Large intestine (tissue), 12 donors: ENCODE measurements at places on chromosomes 5 and 9.

DNA sequence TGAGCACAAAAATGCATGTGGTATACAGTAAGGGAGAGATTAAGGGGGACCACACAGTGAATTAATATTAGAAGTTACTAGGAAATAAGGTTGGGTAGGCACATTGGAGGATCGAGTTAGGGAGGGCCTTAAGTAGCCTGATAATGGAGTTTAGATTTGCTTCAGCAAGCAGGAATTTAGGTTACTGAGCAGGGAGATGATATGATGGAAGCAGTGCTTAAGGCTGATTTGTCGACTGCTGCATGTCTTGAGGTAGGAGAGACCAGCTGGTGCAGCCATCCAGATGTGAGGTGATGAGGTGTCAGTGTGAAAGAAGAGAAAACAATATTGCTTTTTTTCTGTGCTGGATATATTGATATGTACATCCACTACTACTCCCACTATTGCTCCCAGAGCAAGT, 55.2 kb upstream of the ACTBL2 start:
- no peak for DNase-seq

DNA sequence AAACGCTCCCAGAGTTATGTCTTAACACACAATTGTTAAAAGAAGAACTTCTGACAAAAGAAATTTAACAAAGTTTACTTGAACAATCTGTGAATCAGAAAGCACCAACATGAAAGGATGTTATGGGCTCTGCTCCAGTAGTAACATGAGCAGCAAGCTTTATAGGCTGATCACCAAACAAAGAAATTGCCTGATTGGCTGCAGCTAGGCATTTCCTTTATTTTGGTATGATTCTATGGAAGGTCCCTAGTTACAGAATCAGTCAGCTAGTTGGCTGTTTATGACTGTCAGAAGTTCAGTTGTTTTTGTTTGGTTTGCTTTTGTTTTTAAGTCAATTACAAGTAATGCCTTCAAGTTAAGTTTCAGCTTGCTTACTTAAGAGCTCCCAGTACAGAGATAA, 102.4 kb upstream of the SMC2 start:
- no peak for DNase-seq

DNA sequence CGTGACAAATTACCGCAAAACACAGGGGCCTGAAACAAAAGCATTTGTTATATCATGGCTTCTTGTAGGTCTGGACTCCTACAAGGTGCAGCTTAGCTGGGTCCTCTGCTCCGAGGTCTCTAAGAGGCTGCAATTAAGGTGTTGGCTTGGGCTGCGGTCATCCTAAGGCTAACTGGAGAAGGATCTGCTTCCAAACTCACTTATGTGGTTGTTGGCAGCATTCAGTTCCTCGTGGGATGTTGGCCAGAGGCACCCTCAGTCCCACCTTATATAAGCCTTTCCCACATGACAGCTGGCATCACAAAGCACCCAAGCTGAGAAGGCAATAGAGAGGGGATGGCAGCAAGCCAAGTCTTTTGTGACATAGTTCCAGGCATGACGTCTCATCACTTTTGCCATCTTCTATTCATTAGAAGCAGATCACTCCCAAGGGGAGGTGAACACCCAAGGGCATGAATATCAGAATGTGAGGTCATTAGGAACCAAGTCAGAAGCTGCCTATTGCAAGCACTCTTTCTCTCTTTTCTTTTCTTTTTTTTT, 47.9 kb upstream of the ZBTB43 start:
- no peak for DNase-seq

- DNase-seq = no peak
Measured at GRCh38 chr9:21504894-21505293, 22.8 kb upstream of the IFNE start.

GRCh38 chr5:160166069-160166972, 47.1 kb upstream of the PWWP2A start:
- no peak for DNase-seq

DNA sequence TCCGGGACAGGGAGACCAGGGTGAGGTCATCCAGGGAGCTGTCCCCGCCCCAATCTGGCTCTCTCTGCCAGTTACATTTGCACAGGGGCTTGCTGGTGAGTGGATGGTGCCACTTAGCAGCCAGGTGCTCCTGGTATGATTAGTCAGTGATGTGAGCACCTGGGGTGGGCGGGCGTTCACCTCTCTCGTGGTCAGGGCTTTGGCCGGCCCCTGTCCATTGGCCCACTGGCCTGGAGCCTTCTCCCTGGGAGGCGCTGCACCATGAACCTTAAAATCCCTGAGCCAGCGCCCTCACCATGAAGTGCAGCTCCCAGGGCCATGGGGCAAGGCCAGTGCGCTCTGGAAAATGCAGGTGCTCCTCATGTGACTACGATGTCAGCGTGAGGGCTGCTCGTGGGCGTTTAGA, 2.0 kb downstream of the NKD2 start:
- DNase-seq = peak; percentile 72

DNA sequence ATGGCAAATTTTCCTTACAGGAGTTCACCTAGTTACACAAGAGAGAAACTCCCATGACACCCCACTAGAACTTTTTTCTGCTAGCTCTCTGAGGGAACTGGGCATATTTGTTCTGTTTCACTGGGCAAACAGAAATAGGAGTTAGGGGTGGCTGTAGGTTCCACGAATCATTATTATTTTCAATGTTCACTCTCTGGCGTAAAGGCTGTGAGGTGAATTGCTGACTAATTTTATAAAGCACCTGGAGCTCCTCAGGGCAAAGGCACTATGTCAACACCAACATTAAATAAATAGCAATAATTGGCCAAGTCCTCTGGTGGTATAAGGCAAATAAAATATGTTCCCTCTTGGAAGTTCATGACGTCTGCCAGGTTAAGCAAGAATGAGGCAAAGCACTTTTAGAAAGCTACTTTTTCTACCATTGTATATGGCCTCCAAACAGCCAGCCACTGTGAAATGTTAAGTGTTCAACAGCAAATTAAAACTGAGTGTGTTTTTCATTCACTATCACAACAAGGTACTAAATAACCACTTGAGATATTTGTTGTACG, 344.6 kb downstream of the PDE4D start:
- DNase-seq = no peak

DNA sequence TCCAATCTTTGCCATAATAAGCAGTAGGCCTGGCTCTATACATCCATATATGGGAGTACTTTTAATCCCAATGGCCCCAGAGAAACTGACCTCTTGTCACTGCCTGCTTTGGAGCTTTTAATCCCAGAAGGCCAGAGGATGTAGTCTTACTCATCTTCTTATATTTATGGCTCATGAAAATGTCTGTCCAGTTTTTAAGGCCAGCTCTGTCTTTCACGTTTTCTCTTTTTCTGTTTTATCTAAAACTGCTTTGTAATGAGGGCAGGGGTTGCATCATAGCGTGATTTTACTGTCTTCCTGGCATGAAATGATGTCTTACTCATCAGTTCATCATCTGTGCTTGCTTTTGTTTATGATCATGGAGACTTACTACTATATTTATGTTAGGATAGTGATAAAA, 1094.9 kb downstream of the MAT2B start:
- no peak for DNase-seq

- DNase-seq = peak; percentile 44
Measured at GRCh38 chr9:84139296-84140070, 158.9 kb downstream of the RMI1 start.

DNA sequence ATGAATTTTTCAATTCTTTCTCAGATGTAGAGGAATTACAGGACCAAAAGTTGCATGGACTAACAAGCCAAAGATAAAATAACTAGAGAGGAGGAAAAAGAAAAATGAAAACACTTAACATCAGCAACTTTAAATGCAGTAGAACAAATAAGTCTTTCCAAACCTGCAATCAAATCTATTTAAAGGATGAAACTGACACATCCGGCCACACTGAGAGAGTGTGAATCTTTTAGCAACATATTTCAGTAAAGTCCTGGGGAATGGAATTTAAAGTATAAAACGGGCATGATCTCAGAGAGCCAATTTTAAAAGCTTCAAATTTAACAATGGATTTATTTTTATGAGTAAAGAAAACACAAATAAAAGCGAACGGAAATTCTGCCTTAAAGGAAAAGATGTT, 17.1 kb downstream of the CAST start:
- DNase-seq = no peak

DNA sequence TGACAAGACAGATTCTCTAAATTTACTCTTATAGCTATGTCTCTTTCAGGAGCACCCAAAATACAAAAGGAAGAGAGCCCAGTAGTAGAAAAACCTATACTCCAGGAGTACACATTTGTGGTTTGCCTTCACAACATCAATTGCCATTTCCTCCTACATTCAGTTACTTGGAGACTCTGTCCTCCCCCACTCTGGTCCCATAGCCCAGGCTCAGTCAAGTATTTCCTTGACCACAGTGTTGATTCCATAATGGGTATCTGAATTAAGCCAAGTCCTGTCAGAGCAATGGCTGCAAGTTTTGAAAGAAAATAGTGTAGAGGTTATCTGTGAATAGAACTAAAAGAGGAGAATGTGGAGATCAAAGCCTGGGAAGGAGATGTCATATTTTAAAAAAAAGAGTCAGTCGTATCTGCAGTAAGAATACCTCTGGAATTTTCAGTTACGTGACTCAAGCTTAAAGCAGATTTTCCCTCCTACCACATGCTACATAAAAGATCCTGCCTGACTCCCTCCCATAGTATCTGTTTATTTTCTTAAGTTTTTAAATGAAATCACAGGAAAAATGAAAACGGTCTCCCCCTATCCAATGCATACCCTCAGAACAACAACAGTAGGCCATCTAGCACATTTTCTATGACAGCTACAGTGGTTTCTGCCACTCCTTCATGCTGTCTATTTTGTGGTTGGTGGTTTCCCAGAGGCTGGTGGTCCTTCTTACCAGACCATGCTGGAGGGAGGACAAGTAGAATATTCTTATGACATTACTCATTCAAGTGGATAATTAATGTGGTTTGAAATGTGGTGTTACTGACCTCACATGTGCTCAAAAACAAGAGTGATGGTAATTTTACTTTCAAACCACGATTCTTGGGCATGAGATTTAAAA, 249.7 kb upstream of the TMEM161B start:
- no peak for DNase-seq

DNA sequence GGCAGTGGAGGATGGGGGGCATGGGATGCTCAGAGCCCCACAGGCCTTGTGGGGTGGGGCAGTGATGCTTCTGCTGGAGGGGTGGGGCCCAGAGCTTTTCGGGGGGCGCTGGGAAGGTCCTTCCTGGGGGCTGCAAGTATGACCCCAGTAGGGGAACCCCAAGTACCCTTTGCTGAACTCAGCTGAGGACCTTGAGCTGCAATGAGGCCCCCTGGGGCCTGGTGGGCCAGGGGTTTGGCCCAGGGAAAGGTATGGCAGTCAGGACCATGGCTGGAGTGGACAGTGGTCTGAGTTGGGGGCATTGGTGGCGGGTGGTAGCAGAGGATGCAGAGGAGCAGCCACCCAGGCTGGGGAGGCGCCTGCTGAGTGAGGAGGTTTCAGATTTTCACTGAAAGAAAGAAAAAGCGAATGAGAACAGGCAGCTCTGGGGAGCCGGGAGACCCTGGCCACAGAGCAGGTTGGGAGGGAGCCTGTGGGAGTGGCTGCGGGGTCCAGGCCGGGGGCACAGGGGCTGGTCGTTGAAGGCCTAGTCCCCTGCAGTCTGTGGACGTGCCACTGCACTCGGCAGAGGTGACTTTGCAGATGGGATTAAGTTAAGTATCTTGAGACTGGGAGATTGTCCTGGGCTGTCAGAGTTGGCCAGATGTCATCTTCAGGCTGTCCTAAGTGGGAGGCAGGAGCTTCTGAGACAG, 19.2 kb downstream of the WNK2 start:
- DNase-seq = no peak
